NCI-H1417 treated with DMSO at 0.1 percent for 48 hours (cell line): ENCODE measurements at places on chromosomes 12 and 14.

GRCh38 chr12:76270657-76271358 lies 77.4 kb downstream of the BBS10 start:
- no peak for DNase-seq

DNA sequence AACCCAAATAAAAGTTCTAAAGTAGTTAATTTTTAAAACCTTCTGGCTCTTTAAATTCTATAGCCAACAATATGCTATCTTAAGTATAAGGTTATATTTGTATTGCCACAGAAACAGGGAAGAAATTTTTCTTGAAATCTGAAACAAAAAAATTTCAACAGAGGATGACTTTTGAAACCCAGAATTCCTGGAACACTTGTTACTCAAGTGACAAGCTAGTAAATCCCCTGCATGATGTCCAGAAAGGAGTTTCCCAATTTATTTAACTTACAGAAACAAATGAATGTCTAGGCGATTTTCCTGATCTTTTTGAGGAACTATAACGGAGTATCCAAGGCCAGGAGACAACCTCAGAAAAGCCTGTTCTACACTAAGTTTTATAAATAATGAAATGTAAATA lies 69.6 kb downstream of the SLC41A2 start:
- DNase-seq, result no peak

- DNase-seq, result no peak
Observed at GRCh38 chr14:65351493-65352194, 60.9 kb upstream of the FUT8 start.

DNA sequence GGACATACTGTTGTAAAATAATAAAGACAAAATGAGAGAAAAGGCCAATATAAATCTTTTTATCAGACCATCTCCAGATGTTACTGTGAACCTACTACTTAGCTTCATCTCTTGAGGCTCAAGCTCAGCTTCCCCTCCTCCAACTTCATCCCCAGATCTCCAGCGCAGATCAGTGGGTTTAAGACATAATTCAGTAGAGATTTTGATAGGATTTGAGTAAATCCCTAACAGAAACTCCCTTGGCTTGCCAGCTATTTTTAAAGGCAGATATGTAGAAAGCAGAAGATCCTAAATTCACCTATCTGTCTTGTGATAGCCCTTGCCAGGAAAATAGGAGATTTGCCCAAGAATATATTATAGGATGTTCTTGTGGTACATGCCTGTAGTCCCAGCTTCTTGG lies 236.7 kb downstream of the FBXL14 start:
- no peak for DNase-seq

DNA sequence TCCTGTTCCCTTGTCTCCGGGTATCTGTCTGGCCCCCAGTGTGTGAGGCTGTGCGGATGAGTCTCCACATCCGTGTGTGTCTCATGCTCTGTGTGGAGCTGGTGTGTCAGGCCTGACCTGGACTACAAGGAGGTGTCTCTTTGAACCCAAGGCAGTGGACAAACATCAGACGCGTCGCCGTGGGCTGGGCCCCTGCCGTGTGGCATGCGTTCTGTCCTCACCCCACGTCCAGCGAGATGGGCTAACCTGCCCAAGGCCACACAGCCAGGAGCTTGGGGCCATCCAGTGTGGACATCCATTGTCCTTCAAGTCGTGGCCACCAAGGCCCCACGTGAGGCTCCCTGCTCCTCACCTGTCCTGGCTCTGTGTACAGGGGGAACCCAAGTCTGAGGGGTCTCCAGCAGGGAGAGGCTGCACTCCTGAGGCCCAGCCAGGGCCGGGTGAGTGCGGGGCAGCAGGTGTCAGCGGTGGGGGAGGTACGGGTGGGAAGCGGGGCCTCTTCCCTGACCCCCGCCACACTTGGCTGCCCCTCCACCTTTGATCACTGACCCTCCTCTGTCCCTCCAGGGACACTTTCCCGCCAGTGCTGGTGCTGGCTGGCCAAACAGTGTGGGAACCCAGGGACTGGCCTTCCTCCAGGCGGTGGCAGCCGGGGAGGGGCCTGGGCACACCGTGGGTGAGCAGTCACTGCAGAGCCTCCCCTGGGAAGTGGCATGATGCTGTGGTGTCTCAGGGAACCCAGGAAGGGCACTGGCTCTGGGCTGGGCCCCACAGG lies 48.5 kb downstream of the CYP46A1 start:
- no peak for DNase-seq

- no peak for DNase-seq
Observed at GRCh38 chr14:76181546-76181945, 29.8 kb downstream of the GPATCH2L start.

DNA sequence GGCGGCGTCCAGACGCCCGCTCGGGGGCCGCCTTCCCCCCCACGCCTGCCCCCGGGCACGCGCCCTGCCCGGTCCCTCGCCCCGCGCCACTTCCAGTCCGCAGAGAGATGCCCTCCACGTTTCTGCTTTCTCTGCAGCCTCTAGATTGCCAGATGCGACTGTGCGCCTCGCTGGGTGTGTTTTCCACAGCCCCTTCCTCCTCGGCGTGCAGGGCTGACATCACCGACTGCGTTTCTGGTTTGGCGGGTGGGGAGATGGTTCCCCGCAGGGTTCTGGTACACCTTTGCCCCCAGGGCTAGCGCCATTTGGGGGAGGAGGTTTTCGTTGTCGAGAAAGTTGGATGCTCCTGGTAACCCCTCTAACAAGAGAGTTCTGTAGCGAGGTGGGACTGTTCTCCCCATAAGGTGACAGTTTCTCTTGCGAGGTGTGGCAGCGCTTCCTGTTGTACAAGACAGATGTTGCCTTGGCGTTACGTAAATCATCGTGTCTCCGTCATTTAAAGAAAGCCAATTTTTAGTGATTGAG lies 1.5 kb downstream of the CALM1 start:
- DNase-seq, result no peak

DNA sequence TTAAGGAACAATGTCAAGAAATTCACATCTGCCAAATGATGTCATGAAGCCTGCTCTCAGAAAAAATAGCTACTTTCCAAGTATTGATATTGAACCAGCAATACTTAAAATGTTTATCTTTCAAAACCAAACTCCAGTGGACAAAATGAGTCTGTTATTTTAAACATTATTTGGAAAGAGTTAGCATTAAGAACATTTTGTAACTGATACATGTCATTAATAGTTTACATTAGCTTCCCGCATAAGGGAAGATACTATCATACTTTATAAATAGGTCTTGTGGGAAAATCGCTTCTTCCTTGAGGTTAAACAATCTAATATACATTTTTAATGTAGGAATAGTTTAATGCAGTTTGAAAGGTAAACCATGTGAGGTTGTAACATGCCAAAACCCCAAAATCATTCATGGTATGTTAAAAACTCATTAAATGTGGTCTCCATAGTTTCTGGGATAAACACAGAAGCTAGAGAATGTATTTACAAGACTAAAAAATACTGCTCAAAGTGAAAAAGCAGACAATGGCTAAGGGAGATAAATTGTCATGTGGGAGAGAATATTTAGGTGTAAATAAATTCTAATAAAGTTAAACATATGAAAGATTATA lies 73.4 kb upstream of the ATP2B1 start:
- DNase-seq, result no peak

GRCh38 chr14:62691647-62692489 lies 353.4 kb downstream of the KCNH5 start:
- DNase-seq, result peak; percentile 39

DNA sequence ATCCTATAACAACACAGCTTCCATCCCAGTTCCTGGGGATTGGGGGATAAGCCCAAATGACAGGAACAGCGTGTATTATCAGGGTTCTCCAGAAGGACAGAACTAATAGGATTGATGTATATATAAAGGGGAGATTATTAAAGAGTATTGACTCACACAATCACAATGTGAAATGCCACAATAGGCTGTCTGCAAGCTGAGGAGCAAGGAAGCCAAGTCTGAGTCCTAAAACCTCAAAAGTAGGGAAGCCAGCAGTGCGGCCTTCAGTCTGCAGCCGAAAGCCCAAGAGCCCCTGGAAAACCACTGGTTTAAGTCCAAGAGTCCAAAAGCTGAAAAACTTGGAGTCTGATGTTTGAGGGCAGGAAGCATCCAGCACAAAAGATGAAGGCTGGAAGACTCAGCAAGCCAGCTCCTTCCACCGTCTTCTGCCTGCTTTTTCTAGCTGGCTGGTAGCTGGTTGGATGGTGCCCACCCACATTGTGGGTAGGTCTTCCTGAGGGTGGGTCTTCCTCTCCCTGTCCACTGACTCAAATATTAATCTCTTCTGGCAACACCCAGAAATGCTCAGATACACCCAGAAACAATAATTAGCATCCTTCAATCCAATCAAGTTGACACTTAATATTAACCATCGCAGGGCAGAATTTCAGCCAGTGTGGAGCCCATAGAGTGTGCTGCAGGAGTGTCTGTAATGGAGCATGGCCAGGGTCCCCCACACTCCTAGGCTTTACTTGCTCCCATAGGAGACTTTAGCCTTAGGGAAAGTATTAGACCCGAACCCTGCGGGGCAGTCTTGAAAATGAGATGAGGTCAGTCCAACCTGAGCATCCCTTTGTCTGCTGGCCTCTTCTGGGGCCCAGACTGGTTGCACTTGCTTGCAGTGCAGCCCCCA lies 111.1 kb downstream of the SINHCAF start:
- DNase-seq, result no peak

- DNase-seq, result no peak
Observed at GRCh38 chr12:31745242-31745641, 16.4 kb upstream of the AMN1 start.

DNA sequence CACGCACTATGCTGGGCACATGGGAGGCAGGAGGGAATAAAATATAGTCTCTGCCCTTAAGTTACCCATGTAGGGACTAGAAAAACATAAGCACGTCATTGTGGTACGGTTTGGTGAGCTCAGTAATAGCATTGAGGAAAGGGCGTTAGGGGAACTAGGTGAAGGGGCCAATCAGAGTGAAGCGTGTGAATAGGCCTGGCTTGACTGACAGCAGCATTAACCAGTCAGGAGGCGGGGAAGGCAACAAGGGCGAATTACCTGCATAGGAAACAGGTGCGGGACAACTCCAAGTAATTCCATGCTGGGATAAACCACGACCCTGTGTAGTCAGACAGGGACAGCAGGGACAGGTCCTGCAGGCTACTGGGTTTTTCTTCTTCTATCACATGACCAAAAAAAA lies 107.7 kb downstream of the UNC79 start:
- no peak for DNase-seq

DNA sequence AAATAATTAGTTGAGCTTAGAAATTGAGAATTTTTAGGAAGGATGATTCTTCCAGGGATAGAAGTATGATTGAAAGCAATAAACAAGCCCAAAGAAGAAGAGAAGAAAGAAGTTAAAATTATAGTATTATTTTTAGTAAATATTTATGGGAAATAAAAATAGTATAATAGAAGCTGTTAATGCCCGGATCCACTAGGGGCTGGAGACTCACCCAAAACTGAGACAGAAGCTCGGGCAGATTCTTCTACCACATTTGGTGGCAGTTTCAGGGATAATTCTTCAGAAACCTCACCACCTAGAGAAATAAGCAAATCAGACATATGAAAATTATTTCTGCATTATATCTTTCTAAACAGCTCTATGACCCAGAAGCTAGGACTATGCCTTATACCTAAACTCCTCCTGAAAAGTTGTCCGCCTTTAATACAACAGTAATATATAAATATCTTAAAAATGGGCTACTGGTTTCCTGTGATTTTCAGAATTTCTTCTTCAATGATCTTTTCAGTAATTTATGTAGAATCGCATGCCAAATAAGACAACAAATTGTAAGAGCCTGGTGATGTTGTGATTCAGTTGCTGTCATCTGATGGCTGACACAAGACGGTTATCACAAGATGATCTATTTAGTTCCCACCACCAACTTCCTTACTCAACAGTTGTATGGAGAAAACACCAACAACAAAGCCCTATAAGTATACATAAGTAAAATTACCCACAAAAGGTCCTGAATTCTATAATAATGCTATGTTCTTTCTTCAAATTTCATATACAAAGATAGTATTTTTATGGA lies 35.6 kb downstream of the A2M start:
- DNase-seq, result no peak
